ENCODE measurements at places on chromosomes 4 and X.

DNA sequence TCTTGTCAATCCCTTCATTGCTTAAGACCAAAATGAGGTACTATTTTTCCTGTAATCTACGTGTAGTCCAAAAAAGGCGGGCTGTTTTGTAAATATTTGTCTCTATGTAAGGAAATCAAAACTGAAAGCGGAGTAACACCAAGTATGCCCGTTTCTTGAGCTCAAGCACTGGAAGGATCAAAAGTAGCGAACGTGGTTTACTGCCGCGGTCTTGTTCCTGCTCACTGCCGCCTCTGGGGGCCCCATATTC lies 71.5 kb downstream of the AFF1 start:
- DNase-seq: no peak

- DNase-seq: no peak
These were observed 30.9 kb upstream of the HAND2 start for GRCh38 chr4:173560896-173561295.

- no peak for DNase-seq
These were observed 5.0 kb downstream of the ARMCX5 start for GRCh38 chrX:102604327-102604726.

- no peak for DNase-seq
These were observed 6.0 kb upstream of the WFS1 start for GRCh38 chr4:6263526-6264224.

GRCh38 chrX:21766101-21766500 lies 8.2 kb upstream of the SMPX start:
- DNase-seq: no peak

GRCh38 chr4:159922119-159922518 lies 819.2 kb downstream of the RAPGEF2 start:
- no peak for DNase-seq

DNA sequence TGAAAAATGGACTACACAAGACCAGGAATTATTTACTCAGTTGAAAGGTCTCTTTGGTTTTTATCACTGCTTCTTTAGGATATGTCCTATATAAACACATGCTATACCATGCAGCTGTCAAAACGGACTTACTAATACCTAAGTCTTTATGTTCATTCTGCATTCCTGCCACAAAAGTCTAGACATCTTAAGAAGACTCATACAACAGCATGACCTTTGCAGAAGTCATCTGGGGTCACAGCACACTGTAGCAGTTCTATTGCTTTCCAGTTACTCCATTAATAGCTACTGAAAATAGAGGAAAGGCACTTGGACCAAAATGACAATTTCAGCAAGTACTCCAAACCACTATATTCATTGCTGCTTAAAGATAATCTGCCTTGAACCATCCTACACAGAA lies 53.2 kb downstream of the DDX60 start:
- no peak for DNase-seq

DNA sequence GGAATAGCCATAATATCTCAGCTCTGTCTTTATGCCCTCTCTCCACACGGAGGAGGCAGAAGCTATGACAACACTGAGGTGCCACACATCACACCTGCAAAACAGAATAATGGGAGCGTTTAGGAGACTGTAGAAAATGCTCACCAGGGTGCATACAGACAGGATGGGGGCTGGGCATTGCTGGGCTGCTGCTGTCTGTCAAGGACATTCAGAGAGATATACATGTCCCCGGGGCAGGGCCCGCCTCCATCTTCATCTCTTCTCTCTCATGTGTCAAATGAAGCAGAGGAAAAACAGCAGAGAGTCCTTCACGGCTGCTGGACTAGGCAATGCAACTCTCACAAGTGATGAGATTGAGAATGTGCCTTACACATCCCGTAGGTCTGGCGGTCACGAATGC lies 65.3 kb upstream of the DHRSX start:
- no peak for DNase-seq

DNA sequence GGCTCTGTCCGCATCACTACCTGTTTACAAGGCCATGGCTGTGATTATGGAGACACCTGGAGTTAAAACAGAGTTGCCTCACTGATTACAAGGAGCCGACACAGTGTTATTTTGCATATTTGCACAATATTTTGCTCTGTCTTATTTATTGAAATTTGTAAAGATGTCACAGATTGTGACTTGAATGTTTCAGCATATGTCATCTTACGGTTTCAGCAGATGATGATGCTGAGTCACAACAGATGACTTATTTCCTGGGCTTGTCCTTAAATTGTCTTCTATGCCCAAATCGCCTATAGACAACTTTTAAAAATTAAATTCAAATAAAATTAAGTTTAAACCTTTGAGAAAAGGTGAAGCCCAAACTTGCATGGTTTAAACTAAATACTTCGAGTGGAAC lies 87.1 kb upstream of the INPP4B start:
- no peak for DNase-seq

DNA sequence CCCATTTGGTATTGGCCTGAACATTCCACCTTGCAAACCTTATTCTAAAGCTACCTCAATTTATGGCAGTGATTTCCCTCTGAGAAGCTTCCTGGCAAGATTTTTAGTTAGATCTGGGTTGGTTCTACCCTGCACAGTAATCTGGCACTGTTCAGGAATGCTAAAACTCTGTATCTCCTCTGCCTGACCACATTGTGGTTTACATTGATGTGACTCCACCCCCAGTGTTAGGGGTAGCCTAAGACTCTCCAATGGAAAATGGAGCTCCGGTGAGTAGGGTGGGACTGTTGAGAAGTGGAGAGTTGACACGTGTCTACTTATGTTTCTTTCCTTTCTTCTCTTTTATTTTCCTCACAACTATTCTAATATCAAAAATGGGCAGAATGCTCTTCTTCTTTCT lies 45.4 kb downstream of the BMPR1B start:
- no peak for DNase-seq

DNA sequence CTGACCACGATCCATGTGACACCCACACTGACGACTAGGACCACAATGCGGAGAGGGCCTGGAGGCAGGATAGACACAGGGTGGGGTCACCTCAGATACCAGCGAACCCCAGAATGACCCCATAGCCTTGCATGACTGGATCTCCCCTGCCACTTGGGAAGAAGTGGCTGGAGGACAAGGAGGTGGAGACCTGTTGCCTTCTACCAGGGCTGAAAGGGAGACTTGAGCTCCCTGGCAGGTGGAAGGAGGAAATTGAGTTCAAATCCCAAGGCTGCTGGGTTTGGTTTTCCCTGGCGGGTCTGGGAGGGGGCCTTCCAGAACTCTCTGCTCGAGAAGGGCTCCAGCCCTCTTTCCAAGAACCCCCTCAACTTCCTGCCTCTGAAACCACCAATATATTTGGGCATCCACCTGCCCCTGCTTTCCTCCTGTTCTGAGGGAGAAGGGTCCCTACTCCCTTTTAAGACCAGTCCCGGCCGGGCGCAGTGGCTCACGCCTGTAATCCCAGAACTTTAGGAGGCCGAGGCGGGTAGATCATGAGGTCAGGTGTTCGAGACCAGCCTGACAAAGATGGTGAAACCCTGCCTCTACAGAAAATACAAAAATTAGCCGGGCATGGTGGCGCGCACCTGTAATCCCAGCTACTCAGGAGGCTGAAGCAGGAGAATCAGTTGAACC lies 3.0 kb downstream of the FAM3A start:
- DNase-seq: no peak

- no peak for DNase-seq
These were observed 248.9 kb downstream of the BCOR start for GRCh38 chrX:39848900-39849299.

DNA sequence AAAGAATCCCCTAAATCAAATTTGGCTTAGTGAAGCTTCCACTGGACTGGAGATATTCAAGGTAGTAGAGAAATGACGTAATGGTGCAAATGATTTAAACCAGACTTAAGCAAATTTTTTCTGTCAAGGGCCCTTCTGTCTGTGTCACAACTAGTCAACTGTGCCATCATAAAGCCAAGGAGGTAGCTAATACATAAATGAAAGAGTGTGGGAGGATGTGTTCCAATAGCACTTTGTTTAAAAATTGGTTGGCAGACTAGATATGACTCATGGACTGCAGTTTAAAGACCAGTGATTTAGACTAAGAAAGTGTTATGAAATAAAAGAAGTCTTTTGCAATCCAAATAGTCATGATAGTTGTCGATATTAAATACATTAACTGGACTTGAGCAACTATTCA lies 24.3 kb upstream of the TEX13C start:
- DNase-seq: no peak

- DNase-seq: no peak
These were observed 30.0 kb upstream of the HUWE1 start for GRCh38 chrX:53716328-53717088.

GRCh38 chr4:107747748-107748486 lies 27.9 kb upstream of the PAPSS1 start:
- DNase-seq: no peak

GRCh38 chr4:48194971-48195370 lies 60.9 kb upstream of the TXK start:
- DNase-seq: no peak

- no peak for DNase-seq
These were observed 39.4 kb downstream of the ATP1B4 start for GRCh38 chrX:120401301-120401700.

GRCh38 chr4:127604949-127605709 lies 27.6 kb upstream of the INTU start:
- DNase-seq: no peak

- no peak for DNase-seq
These were observed 81.4 kb downstream of the MTNR1A start for GRCh38 chr4:186473933-186474332.

- no peak for DNase-seq
These were observed 177.5 kb downstream of the EDA start for GRCh38 chrX:69793260-69793935.

DNA sequence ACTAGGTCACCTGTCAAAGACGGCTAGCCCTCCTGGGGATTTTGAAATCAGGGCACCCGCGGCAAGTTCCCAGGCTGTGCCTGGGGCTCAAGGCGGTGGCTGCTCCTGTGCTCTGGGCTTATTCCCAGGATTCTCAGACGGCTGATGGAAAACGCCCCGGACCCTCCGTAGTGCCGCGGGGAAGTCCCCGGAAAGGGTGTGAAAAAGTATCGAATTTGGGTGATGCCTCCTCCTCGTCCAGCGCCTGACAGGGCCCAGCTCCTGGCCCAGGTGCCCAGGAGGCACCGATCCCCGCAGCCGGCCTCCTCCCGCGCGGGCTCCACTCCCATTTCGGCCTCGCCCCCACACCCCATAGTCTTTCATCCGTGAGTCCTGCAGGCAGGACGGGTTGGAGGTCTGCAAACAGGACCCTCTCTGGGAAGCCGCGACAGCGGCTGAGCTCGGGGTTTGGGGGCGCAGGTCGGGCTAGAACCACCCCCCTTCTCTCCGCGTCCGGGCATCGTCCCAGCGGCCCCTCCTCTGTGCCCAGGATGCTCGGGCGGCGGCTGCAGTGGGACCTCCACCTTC lies 1.1 kb upstream of the NSG1 start:
- no peak for DNase-seq

DNA sequence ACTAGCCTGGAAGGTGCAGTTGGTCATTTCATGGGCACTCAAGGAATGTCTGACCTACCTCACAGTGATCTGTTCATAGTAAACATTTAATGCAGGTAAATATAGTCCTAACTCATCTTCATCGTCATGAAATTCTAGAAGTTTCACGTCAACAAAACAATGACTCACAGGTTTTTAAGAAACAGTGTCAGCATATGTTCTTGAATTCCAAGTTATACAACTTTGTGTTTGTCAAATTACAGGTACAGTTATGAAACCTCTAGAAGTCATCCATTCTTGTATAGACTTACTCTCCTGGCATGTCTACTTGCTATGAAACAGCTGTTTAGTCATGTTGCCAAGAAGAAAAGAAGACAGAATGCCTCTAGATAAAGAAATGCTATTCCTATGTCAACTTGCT lies 46.6 kb downstream of the AFM start:
- no peak for DNase-seq

- no peak for DNase-seq
These were observed 35.2 kb upstream of the PHEX start for GRCh38 chrX:21996872-21997455.

- DNase-seq: no peak
These were observed 53.3 kb upstream of the WDR1 start for GRCh38 chr4:10169839-10170387.

GRCh38 chr4:14362385-14362784 lies 639.9 kb upstream of the CPEB2 start:
- no peak for DNase-seq

DNA sequence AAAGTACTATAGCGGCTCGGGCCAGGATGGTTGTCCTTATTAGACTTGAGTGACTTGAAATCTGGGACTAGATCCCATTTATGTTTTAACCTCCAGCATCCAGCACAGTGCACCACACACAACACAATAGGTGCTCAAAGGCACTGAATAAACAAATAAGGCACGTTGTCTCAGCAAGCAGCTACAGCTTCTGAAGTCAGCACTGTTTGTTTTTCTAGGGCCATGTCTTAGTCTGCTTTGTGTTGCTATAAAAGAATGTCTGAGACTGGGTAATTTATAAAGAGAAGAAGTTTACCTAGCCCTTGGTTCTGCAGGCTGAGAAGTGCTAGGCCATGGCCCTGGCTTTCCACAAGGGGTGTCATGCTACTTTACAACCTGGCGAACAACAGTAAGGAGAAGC lies 102.1 kb upstream of the LNX1 start:
- DNase-seq: no peak

GRCh38 chr4:3780347-3781171 lies 14.4 kb downstream of the ADRA2C start:
- DNase-seq: no peak

DNA sequence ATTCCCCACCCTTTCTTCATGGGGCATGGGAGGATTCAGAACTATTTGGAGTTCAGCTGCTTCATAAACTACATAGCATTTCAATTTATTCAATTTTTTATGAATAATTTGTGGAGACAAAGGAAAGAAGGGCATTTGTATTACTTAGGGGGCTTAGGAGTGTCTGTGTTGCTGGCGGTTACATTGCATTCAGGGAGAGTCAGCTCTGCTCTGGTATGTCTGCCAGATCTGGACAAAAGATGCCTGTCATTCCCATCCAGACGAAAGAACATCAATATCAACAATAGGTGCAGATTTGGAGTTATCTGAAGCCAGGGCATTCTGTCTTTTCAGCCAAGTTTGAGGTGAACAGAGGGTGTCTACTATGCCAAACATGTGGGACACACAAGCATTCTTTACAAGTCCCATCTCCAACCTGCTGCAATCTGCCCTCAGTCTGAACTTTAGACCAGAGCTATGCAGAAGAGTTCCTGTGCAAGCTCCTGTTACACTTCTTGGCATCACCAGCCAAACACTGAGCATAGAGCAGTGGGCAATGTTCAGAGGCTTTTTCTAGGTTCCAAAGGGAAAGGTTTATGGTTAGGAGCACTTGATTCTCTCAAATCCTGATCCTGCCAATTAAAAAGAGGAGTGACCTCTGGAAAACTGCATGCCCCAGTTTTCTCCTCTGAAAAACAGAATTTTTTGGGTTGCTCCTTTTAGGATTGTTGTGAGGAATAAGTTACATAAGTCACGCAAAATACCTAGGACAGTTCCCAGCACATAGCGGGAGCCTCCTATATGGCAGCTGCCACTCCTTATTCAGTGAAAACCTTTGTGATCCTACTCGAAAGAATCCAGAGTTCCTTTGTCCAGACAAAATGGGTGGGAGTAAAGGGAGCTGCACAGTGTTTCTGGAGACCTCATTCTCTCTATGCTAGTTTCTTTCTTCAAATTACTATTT lies 719.5 kb upstream of the SLIT2 start:
- no peak for DNase-seq

- no peak for DNase-seq
These were observed at the start of gene PDCL2 for GRCh38 chr4:55592014-55592413. Gene PDCL2, minus strand, starts transcription at chr4:55592245. Its CDS starts 136 bp downstream, at chr4:55592109.
